ENCODE measurements at places on chromosomes 1 and 21. TPM values are rescaled to one million over a fixed set of nuclear protein-coding genes. Genes with fewer than 3 reads are reported as not detected.

The SLC6A9 gene
- total RNA-seq = 7.4 TPM

The LCE2A gene
- not detected for total RNA-seq

DNA sequence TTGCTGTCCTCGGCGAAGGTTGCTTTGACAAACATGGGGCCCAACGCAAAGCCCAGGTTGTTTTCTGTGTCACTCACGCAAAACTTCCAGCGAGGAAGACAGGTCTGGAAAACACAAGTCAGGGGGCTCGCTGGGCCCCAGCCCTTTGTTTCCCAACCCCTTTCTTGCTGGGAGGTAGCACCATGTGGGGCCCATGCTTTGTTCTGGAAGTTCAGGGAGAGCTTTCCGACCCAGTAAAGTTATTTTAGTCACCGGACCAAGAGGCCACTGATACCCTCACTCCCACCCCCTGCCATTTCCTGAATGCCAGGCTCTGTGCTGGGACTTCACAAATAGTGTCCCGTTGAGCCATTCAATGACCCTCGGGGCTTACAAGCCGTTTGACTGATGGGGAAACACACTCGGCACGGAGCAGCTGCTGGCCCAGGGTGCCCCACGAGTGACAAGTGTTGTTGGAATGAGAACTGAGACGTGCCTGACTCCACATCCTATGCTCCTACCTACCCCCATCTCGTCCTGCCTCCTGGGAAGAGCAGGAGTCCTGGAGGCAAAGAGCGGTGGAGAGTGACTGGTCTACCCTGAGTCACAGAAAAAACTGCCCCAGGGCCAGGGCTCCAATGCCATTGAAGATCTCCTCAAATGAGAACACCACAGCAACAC, 52.0 kb downstream of the ECE1 start:
- H3K4me3 ChIP-seq = no peak overlapping the region
- H3K36me3 ChIP-seq = peaks cover 41% of the 10 kb centered on the region
- no peaks in the 10 kb centered on the region for H3K27me3 ChIP-seq

DNA sequence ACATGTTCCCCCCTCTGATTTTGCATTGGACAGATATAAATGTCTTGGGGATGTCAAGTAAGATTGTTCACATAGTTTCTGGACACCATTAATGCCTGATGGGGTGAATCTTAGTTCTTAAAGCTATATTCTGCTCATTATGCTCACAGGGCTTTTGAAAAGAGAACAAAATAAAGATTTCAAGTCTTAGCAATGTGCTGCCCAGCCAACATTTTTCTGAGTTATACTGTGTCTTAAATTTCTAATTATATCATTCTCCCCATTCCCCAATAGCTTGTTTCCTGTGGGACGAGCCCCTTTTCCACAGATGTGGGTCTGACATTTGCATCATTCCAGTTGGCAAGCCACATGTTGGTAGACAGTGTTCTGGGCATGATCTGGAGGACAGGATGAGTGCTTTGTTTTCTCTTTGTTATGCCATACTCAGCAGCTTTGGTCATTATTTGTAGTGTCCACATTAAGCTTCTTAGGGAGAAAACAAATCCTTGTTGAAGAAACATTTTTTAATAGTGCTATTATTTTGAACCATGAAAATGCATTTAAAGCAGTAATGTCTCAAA, 32.8 kb downstream of the MTARC1 start:
- no peak overlapping the region for H3K27ac ChIP-seq
- DNase-seq = no peak
- H3K4me3 ChIP-seq = no peak overlapping the region

Measured in activated T-helper 1 cell treated with anti-CD3 and anti-CD28 coated beads, Interleukin-12 subunit alpha, Interleukin-12 subunit beta, Interleukin-2, Interleukin-4 antibody, amounts not matched to agents 30 ng/mL and 10 ng/mL and 1 ng/mL, durations not matched to agents 14 hours and 24 hours and 36 hours (primary cell).